ENCODE measurements at places on chromosomes 12 and 14.

DNA sequence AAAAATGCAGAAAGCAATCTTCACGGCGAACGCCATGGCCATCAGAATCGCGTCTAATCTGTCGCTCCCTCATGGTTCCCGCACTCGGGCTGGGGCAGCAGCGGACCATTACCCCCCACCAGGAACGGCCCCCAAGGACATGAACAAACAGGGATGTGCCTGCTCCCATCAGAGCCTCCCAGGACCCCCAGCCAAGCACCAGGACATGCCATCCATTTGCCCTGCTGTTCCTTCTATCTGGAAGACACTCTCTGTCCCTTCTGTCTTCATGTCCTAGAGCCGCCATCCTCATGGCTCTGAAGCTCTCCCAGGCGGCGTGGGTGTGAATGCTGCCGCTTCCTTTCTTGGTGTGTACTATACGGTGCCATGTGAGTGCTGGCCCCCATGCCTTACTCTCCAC is 371.8 kb downstream of the BCL11B start:
- no peak for DNase-seq

DNA sequence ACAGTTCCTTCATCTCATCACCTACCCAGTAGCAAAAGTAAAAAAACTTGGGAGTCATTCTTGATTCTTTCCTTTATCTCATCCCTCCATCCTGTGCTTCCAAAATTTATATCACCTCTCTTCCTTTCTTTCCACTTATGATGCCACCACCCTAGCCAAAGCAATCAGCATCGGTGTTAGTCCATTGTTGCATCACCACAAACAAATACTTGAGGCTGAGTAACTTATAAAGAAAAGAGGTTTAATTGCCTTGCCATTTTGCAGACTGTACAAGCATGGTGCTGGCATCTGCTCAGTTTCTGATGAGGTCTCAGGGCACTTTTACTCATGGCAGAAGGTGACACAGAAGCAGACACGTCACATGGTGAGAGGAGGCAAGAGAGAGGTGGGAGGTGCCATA is 19.8 kb upstream of the CATSPERB start:
- DNase-seq = no peak

GRCh38 chr12:105947906-105948305 is 190.8 kb downstream of the NUAK1 start:
- DNase-seq = no peak

GRCh38 chr12:119308708-119309456 is 25.6 kb upstream of the CCDC60 start:
- DNase-seq = no peak

GRCh38 chr12:132324841-132325732 is 4.3 kb downstream of the GALNT9 start:
- DNase-seq = no peak

DNA sequence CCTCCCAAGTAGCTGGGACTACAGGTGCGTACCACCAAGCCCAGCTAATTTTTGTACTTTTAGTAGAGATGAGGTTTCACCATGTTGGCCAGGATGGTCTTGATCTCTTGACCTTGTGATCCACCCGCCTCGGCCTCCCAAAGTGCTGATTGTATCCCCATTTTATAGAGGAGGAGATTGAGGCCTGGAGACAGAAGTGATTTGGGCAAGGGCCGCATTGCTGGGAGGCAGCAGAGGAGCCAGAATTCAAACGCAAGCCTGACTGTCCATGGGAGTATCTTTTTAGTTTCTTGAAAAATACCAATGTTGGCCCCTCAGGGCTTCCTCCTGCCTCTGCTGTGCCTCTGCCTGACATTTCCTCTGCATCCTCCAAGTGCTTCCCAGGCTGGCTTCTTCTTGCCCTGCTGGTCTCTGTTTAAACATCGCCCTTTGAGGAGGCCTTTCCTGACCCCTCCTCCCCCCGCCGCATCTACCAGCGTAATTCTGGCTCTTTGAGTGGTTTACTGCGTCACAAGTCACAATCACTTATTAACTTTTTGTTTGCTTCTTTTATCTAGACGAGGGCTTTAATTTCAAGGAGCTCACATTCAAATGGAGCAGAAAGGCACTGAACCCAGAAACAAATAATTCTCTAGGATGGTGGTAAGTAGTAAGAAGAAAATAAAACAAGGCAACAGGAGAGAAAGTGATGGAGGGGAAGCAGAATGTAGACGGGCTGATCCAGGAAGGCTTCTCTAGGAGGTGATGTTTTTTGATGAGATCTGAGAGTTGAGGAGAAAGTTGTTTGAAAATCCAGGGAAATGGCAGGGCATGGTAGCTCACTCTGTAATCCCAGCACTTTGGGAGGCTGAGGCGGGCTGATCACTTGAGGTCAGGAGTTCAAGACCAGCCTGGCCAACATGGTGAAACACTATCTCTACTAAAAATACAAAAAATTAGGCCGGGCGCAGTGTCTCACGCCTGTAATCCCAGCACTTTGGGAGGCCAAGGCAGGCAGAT is 91.0 kb upstream of the MED13L start:
- DNase-seq = no peak
